HT1080 (cell line): ENCODE measurements at places on chromosomes 5 and 9. TPM values are rescaled to one million over a fixed set of nuclear protein-coding genes. Genes with fewer than 3 reads are reported as not detected.

The LHX3 gene
- not detected in 2 replicates for total RNA-seq

The C9 gene
- not detected in 2 replicates for total RNA-seq

The LCN10 gene
- total RNA-seq, result not detected in 2 replicates

The SMIM33 gene
- not detected in 2 replicates for total RNA-seq

The BARHL1 gene
- total RNA-seq, result not detected in 2 replicates

The HTR1A gene
- not detected in 2 replicates for total RNA-seq

DNA sequence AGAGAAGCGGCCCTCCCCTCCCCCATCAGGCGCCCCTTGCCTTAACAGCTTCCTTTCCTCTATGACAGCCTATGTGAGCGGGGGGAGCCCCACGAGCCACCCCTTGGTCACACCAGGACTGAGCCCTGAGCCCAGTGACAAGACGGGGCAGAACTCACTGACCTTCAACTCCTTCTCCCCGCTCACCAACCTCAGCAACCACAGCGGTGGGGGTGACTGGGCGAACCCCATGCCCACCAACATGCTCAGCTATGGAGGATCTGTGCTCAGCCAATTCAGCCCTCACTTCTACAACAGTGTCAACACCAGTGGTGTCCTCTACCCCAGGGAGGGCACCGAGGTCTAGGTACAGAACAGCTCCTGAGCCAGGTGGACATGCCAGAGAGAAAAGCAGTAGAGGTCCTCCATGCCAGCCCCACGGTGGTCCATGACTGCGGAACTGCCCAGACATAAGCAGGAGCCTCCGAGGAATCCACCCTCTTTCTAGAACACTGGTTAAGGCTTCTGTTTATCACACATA, 2.6 kb downstream of the FOXI1 start:
- DNase-seq, result no peak

- peak; percentile 48 for DNase-seq
These were observed at the start of gene NFIB for GRCh38 chr9:14313951-14314423. TSS of gene NFIB (minus strand) at chr9:14314141. CDS start at chr9:14313511, 630 bp downstream.

- no peak for DNase-seq
These were observed 65.4 kb upstream of the FAM174A start for GRCh38 chr5:100469767-100470166.

- no peak for DNase-seq
These were observed 37.0 kb downstream of the SLC38A9 start for GRCh38 chr5:55675119-55675518.

DNA sequence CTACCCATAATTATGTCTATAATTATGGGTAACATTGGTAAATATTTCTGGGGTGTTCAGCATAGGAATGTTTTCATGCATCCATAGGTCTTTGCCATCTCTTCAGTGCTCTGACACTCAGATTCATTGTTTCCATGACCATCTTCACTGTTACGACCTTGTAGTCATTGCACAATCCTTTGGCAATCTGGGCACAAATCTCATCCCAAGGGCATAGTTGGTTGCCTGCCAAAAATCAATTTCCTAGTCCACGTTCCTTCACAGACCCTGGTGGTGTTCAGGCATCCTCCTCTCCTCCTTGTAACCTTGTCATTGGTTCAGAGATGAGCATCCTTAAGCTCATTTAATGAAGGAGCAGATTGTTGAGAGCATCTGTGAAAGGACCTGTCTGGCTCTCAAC, 1400.7 kb downstream of the CDH12 start:
- DNase-seq, result no peak

DNA sequence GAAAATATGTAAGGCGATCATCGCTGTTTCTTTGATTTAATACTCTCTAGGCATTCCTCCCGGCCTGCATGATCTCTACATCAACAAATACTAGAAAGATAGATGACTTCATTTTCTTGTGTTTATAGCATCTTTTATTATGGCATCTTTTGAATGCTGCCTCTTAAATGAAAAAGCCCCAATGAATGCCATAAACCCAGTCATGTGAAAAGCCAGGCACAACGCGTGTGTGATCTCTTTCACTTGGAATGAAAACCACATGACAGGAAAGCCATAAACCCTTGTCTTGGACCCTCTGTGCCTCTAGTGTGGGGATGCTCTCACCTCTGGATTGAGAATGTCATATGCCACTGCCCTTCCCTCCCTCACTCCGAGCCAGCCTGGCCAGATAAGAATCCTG, 476.2 kb downstream of the SEMA5A start:
- DNase-seq, result no peak

GRCh38 chr9:26172301-26172700, 494.1 kb upstream of the TUSC1 start:
- no peak for DNase-seq

GRCh38 chr5:74452856-74453255, 187.7 kb downstream of the ENC1 start:
- no peak for DNase-seq

- no peak for DNase-seq
These were observed 154.2 kb upstream of the HMHB1 start for GRCh38 chr5:143657647-143658285.

DNA sequence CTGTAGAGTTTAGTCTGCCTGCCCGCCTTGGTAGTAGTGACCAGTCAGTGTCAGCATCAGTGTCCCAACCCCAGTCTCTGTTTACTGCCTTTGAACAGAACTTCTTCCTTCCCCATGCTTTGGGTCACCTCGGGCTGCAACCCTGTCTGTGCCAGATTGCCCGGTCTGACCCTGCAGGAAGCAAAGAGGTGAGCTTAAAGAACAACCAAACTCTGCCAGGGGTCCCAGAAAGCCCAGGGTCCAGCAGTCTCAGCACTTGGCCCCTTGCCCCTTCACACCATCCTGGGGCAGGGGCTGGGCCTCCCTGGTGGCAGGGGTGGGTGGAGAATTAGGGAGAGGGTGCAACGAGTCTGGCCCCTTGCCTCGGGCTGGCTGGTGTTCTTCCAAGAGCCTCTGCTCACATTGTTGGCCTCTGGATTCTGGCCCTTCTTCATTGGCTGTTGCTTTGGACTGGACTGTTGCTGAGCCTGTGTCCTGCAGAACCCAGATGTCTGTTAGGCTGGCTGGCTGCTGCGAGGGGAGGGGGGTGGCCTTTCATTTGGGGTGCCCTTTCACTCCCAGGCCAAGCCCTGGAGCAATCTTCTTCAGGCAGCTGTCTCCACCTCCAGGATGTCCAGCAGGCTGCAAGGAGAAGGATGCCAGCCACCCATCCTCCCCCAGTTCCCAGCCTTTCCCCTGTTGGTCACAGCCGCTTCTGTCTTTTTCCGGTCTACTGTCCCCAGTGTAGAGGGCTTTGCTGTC, 51.2 kb downstream of the SAR1B start:
- no peak for DNase-seq

DNA sequence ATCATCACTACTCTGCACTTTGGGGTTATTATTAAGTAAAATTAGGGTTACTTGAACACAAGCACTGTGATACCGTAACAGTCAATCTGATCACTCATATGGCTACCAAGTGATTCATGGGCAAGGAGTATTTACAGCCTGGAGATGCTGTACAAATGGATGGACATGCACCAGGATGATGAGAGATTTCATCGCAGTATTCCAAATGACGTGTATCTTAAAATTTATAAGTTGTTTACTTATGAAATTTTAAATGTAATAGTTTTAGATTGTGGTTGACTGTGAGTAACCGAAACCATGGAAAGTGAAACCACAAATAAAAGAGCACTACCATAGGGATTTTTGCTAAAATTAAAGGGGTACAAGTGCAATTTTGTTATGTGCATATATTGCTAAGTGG, 462.2 kb upstream of the PTGER4 start:
- no peak for DNase-seq

GRCh38 chr5:27015758-27016157, 22.6 kb downstream of the CDH9 start:
- DNase-seq, result no peak

GRCh38 chr9:112283582-112284253, 49.7 kb downstream of the PTBP3 start:
- DNase-seq, result no peak

GRCh38 chr9:114687034-114687433, 5.0 kb upstream of the TEX48 start:
- peak; percentile 75 for DNase-seq

GRCh38 chr5:44665101-44665701, 143.5 kb upstream of the MRPS30 start:
- peak; percentile 83 for DNase-seq

DNA sequence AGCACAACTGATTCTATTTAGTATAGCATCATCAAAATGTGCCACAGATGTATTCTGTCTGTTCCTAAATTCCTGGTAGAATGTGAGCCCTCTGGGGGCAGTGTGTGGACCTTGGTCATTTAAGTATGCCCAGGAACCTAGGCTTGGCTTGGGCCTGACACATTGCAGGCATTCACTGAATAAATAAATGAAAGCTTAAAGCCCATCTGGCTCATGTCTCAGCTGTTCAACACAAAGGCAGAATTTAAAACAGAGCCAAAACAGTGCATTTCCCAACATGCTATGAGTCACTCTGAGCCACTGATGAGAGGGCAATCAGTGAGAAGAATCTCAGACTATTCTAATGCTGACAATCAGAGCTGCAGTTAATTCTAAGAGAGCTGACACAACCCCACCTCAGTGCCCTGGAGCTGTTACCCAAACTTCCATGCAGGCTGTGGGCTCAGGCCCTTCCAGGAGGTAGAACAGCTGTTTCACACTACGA, 8.1 kb downstream of the FAM193B start:
- peak; percentile 98 for DNase-seq

- no peak for DNase-seq
These were observed 674.6 kb upstream of the SEMA6A start for GRCh38 chr5:117249086-117249815.
